ENCODE measurements at places on chromosomes 6 and 20. TPM values are rescaled to one million over a fixed set of nuclear protein-coding genes. Genes with fewer than 3 reads are reported as not detected.

DNA sequence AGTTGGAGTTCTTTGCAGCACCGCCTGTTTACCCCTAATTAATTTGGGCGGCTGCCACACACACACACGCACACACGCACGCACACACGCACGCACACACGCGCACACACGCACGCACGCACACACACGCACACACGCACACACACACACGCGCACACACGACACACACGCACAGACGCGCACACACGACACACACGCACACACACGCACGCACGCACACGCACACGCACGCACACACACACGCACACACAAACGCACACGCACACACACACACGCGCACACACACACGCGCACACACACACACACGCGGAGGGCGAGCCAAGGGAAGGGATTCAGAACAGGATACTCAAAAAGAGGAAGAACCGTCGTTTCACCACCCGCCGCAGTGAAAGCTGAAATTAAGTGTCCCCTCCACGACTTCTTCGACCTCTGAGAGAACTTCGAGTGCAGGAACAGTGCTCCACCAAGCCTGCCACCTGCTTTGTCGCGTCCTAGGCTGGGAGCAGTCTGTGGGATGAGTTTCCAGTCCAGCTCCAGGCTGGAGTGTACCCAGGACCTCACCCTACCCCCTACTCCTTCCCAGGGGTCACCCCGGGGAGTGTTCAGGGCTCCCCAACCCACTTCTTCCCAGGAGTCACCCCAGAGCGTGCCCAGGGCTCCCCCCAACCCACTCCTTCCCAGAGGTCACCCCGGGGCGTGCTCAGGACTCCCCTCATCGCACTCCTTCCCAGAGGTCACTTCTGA, 1.1 kb downstream of the RNASET2 start:
- peak overlapping the region; percentile 84 for H3K27ac ChIP-seq
- no peaks in the 10 kb centered on the region for H3K27me3 ChIP-seq
- H3K36me3 ChIP-seq = no peaks in the 10 kb centered on the region
- peak; percentile 66 for DNase-seq

DNA sequence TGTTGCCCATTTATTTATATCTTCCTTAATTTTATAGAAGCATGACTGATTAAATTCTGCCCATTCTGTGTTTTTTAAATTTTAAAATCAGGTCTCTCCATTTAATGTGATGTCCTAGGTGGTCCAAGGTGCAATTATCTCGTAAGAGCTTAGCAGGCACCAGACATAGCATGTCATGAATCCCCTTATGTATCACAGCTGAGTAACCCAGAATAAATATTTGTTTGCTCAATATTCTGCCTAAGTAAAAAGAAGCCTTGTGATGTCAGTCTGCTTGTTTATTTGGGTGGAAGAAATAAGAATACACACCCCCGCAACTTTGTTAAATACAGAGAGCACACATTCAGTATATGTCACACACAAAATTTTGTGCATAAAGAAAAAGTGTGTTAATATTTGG, 211.3 kb downstream of the FARS2 start:
- no peak overlapping the region for H3K4me3 ChIP-seq
- DNase-seq = no peak
- no peaks in the 10 kb centered on the region for H3K36me3 ChIP-seq
- H3K27ac ChIP-seq = no peak overlapping the region

- DNase-seq = no peak
- no peak overlapping the region for H3K4me3 ChIP-seq
- no peak overlapping the region for H3K27ac ChIP-seq
- no peaks in the 10 kb centered on the region for H3K27me3 ChIP-seq
These were observed 50.9 kb downstream of the MAP7 start for GRCh38 chr6:136499370-136499769.

GRCh38 chr6:131960371-131961133, 9.4 kb upstream of the CCN2 start:
- H3K4me3 ChIP-seq = no peak overlapping the region
- no peaks in the 10 kb centered on the region for H3K36me3 ChIP-seq
- no peak for DNase-seq
- H3K27me3 ChIP-seq = no peaks in the 10 kb centered on the region

GGTLC1 gene
- total RNA-seq = not detected

Measured in right atrium auricular region (tissue), 2 donors.